ENCODE measurements at places on chromosomes 6 and 20. TPM values are rescaled to one million over a fixed set of nuclear protein-coding genes. Genes with fewer than 3 reads are reported as not detected.

The ACOT8 gene
- 46.2 TPM for total RNA-seq

The CDH4 gene
- total RNA-seq = 0.32 TPM

The TMEM63B gene
- 17.5 TPM for total RNA-seq

The SH3BGRL2 gene
- total RNA-seq = 2.7 TPM

The HIVEP2 gene
- 3.9 TPM for total RNA-seq

The PRL gene
- not detected for total RNA-seq

The ZNF341 gene
- 0.95 TPM for total RNA-seq

The FAM184A gene
- total RNA-seq = under 0.01 TPM

The ENPP3 gene
- 0.32 TPM for total RNA-seq

The OR11A1 gene
- total RNA-seq = not detected

The SLC16A10 gene
- not detected for total RNA-seq

The MICA gene
- 46.5 TPM for total RNA-seq

The MARCKS gene
- 26.4 TPM for total RNA-seq

The SLC22A2 gene
- total RNA-seq = not detected

The ANKRD6 gene
- total RNA-seq = 0.47 TPM

The TNNC2 gene
- total RNA-seq = 6.7 TPM
